ENCODE measurements at places on chromosomes 4 and X. TPM values are rescaled to one million over a fixed set of nuclear protein-coding genes. Genes with fewer than 3 reads are reported as not detected.

Gene NDNF
- not detected for polyA plus RNA-seq

DNA sequence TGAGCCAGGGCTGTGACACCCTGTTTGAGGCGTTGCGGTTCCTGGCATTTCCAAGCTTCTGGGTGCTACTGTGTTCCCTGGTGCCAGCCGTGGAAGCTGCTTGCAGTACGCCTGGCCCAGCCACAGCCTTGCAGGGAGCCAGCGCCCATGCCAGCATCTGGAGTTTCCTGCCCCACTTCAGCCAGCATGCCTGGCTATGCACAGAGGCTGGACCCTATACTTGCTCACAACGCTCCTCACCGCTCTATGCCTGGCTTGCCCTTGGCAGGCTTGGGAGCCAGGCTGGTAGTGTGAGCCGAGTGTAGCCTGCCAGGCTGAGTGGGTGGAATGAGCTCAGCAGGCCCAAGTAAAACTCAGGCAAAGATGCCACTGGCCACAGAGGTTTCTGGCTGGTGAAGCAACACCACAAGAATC is 22.4 kb downstream of the PRRG1 start:
- no peaks in the 10 kb centered on the region for H3K36me3 ChIP-seq
- no peaks in the 10 kb centered on the region for H3K4me1 ChIP-seq
- no peak overlapping the region for H3K27ac ChIP-seq
- no peak for DNase-seq
- H3K4me3 ChIP-seq, result no peak overlapping the region

GRCh38 chr4:146855761-146856160 is 89.9 kb downstream of the TTC29 start:
- no peaks in the 10 kb centered on the region for H3K27me3 ChIP-seq
- no peak for DNase-seq
- H3K27ac ChIP-seq, result no peak overlapping the region
- no peaks in the 10 kb centered on the region for H3K36me3 ChIP-seq

DNA sequence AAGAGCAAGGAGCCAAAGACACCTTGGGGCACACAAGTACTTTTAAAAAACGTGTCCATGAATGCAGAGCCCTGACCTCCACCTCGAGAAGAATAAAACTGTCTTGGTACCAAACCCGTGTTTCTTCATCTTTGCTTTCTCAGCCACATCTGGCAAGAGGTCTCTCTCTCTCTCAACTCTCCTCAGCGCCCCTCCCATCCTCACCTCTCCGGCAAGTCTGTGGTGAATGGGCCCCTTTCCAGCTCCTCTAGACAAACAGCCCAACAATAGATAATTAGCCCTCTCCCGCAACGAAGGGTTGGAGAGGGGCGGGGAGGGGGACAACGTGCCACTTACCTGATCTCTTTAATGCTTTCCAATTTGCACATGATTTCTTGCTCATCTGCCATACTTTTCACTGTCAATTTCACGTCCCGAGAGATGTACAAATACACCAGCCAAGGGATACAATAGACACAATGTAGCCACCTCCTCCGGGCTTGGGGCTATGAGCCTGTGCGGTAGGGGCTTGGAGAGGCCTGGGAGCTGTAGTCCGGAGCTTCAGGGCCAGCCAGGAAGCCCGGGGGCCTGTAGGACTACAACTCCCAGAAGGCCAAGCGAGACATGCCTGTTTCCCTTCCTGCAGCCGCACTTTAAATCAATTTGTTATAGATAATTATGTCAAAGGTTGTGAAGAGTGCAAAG is at the start of gene ZC4H2:
TSS of gene ZC4H2 (minus strand) at position 462 of the 684 bp plus-strand sequence. CDS start at position 389, 73 bp downstream.
- no peak within 1 kb of the TSS for H3K27ac ChIP-seq
- H3K4me3 ChIP-seq, result peak within 1 kb of the TSS; percentile 86
- no peaks in the 10 kb centered on the region for H3K27me3 ChIP-seq
- DNase-seq, result peak; percentile 33
- H3K36me3 ChIP-seq, result no peaks in the 10 kb centered on the region

DNA sequence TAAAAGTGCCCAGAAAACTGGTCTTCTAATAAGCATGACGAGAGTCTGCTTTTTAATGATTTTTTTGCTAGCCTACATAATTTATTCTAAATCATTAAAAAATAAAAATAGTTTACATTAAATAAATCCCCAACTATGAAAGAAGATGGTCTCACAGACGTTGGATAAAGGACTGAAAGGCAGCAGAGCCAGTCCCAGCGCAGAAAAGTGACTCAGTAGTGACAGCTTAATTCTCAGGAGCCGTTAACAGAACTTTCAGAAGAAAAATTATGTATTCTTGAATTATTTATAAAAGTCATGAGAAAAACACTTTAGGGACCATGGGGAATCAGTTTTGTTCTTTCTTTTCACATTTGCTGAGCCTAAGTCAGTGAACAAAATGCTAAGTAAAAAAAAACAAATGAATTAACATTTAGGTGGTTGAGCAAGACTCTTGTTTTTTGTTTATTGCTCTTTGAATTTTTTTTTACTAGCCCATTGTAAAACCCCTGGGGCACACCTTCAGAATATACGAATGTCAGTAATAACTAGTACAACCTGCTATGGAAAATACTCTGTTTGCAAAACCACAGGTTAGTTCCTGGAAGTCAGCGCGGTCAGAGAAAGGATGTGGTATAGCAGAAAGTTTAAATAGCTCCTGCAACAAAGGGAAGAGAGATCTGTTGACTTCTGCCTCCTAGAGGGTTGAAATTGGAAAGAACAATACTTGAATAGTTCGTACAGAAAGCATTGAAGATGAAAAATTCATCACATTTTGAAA is 50.4 kb upstream of the CCDC160 start:
- no peaks in the 10 kb centered on the region for H3K36me3 ChIP-seq
- no peak for DNase-seq
- no peaks in the 10 kb centered on the region for H3K4me1 ChIP-seq
- no peak overlapping the region for H3K4me3 ChIP-seq
- no peak overlapping the region for H3K27ac ChIP-seq
- H3K27me3 ChIP-seq, result peaks cover 15% of the 10 kb centered on the region

DNA sequence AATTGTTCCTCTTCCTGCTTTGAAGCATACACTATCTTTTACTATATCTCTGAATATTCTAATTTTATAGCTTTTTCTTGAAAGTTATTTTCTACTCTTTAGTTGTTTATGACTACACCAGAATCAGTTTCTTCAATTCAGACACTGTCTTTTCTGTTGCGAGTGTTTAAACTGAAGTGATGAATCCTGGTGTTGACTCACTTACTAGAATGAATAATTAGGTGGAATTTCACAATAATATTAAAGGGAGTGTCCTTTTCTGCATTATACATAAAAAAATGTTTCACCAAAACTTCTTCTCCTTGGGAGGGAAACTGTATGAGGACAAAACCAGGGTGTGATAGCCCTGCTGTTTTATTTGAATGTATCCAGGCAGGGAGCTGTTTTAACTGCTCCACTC is 1383.1 kb downstream of the C4orf33 start:
- no peak overlapping the region for H3K27ac ChIP-seq
- no peaks in the 10 kb centered on the region for H3K4me1 ChIP-seq
- H3K4me3 ChIP-seq, result no peak overlapping the region
- H3K36me3 ChIP-seq, result no peaks in the 10 kb centered on the region

DNA sequence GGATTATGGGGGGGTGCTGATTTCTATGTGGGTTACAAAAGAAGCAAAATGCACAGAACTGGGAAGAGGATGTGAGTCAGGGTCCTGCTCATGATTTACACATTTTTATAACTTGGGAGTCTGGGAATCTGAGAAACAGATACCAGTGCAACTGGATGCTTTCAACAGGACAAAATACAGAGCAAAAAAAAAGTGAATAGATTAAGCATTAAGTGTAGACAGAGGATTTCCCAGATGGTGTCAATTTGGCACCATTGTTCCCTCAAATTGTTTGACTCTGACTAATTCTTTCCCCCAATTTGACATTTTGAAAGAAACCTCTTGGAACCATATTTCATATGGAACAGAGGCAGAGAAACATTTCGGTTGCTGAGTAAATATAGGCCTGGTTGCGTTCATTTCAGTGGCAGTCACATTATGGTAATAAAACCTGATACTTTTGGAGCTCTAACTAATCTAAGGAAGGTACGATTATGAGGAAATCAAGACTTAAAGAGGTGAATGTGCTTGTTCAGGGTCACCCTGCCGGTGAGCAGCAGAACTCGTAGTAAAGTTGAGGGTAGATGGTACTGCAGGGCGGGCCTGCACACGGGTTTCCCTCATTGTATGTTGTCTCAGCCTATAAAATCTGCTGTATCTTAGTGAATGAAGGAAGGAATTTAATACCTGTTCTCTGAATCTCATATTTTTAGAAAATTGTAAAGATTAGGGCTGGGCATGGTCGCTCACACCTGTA is 18.7 kb upstream of the CDKL5 start:
- no peaks in the 10 kb centered on the region for H3K4me1 ChIP-seq
- H3K27me3 ChIP-seq, result no peaks in the 10 kb centered on the region
- H3K27ac ChIP-seq, result no peak overlapping the region
- DNase-seq, result no peak
- no peak overlapping the region for H3K4me3 ChIP-seq

GRCh38 chr4:139315221-139315675 is 13.0 kb upstream of the NDUFC1 start:
- no peaks in the 10 kb centered on the region for H3K36me3 ChIP-seq
- no peak for DNase-seq
- no peaks in the 10 kb centered on the region for H3K27me3 ChIP-seq
- no peak overlapping the region for H3K27ac ChIP-seq

Gene MSX1
- not detected for polyA plus RNA-seq

DNA sequence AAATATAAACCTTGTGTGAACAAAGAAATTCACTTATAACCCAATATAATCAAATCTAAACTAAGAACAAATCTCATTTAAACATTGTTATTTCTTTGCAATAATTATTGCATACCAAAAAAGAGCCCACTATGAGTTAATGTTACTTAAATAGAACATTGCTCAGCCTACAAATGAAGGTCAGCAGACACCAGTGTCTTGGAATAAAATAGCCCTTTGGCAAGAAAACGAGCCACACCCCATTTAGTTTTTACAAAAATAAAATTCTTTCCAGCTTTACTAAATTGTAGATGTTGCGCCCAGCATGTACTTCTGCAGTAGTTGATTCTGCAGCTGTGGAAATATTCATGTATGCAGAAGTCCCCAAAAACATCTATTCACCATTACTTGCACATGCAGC is 12.2 kb downstream of the PLS3 start:
- H3K4me1 ChIP-seq, result no peaks in the 10 kb centered on the region
- H3K27ac ChIP-seq, result no peak overlapping the region
- no peaks in the 10 kb centered on the region for H3K27me3 ChIP-seq

GRCh38 chr4:95267081-95267480 is 281.7 kb downstream of the UNC5C start:
- no peak overlapping the region for H3K27ac ChIP-seq
- no peaks in the 10 kb centered on the region for H3K36me3 ChIP-seq
- H3K4me1 ChIP-seq, result no peaks in the 10 kb centered on the region
- H3K27me3 ChIP-seq, result no peaks in the 10 kb centered on the region
- H3K4me3 ChIP-seq, result no peak overlapping the region

DNA sequence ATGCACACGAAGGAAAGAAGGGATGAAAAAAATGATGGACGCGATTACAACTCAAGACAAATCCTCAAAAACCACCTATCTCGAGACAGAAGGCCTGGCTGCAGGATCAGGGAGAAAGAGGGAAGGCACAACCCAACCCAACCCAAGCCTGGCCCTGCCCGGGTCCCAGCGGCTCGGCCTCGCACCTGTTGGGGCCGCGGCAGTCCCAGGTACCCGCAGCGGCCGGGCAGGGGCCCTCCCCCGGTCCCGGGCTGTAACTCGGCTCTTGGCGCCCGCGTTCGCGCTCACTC is 464 bp downstream of the RASGEF1B start:
- H3K4me3 ChIP-seq, result peak overlapping the region; percentile 94
- no peak for DNase-seq
- H3K27ac ChIP-seq, result peak overlapping the region; percentile 97
- peaks cover 36% of the 10 kb centered on the region for H3K4me1 ChIP-seq
- no peaks in the 10 kb centered on the region for H3K36me3 ChIP-seq
- peaks cover 11% of the 10 kb centered on the region for H3K27me3 ChIP-seq

Gene SOX3
- not detected for polyA plus RNA-seq

Gene SEPTIN11
- 14.8 TPM for polyA plus RNA-seq

Gene SLC10A7
- 6.8 TPM for polyA plus RNA-seq

GRCh38 chrX:132461886-132462285 is 27.0 kb downstream of the MBNL3 start:
- H3K27ac ChIP-seq, result no peak overlapping the region
- H3K36me3 ChIP-seq, result no peaks in the 10 kb centered on the region
- no peaks in the 10 kb centered on the region for H3K4me1 ChIP-seq
- no peak overlapping the region for H3K4me3 ChIP-seq
- peaks cover 2% of the 10 kb centered on the region for H3K27me3 ChIP-seq

Gene AKAP4
- not detected for polyA plus RNA-seq

- H3K27me3 ChIP-seq, result peaks cover 62% of the 10 kb centered on the region
- no peak overlapping the region for H3K27ac ChIP-seq
- H3K4me1 ChIP-seq, result peaks cover 36% of the 10 kb centered on the region
- H3K36me3 ChIP-seq, result no peaks in the 10 kb centered on the region
- peak overlapping the region; percentile 69 for H3K4me3 ChIP-seq
Measured at GRCh38 chr4:13546941-13547484, 2.7 kb upstream of the NKX3-2 start.

Gene CPE
- polyA plus RNA-seq, result not detected

Gene SSX2B
- polyA plus RNA-seq, result not detected

Gene KIAA1210
- not detected for polyA plus RNA-seq

Gene USP27X
- polyA plus RNA-seq, result 0.56 TPM

Gene ARL9
- not detected for polyA plus RNA-seq

DNA sequence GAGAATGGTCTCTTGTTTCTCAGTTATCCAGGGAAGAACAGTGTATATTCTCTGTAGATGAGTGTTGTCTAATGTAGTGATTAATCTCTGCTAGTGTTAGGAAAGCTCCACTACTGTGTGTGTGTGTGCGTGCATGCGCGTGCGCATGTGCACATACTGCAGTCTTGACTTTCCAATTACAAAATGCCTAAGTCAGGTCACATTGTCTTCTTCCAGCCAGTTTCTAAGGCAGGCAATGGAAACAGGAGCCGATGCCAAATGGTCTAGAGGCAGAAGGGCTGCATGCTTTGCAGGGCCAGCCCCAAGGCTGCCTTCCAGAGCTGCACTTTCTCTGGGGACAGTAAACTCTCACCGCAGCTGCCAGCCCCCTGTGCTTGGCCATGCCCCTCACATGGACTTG is 30.5 kb upstream of the NAP1L5 start:
- H3K27ac ChIP-seq, result no peak overlapping the region
- no peak overlapping the region for H3K4me3 ChIP-seq
- no peaks in the 10 kb centered on the region for H3K4me1 ChIP-seq
- peaks cover 100% of the 10 kb centered on the region for H3K36me3 ChIP-seq
- no peaks in the 10 kb centered on the region for H3K27me3 ChIP-seq
- no peak for DNase-seq

DNA sequence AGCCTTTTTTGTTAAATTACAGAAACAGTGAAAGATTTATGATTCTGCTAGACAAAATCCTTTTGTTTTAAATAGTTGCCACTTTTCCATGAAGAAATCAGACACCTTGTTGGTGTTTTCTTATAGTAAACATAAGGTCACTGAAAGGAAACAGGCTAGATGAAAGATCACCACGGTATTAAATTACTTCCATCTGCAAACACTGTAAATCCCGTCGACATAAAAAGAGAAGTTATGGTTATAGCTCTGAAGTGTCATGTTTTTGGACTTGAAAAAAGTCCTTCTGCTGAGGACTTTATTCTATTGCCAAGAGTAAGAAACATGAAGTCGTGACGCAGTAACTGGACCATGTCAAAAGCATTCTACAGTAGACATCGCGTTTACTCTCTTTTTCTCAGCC is 567.6 kb upstream of the SLIT2 start:
- DNase-seq, result no peak
- no peaks in the 10 kb centered on the region for H3K4me1 ChIP-seq
- H3K36me3 ChIP-seq, result no peaks in the 10 kb centered on the region
- H3K27me3 ChIP-seq, result no peaks in the 10 kb centered on the region
- no peak overlapping the region for H3K27ac ChIP-seq
